Type B pancreatic cell (in vitro differentiated cells): ENCODE measurements at places on chromosomes 6 and 20. TPM values are rescaled to one million over a fixed set of nuclear protein-coding genes. Genes with fewer than 3 reads are reported as not detected.
A peak's percentile ranks its signal among the peaks of the same experiment; 100 is the strongest.

CABLES2 gene
- 11.7 and 18.4 TPM in 2 replicates for total RNA-seq

DOK5 gene
- 2.2 and 26.9 TPM in 2 replicates for total RNA-seq

BPIFA1 gene
- 0.69 and 0.97 TPM in 2 replicates for total RNA-seq

RPS6KA2 gene
- total RNA-seq, result 23.8 and 39.1 TPM in 2 replicates

MEI4 gene
- total RNA-seq, result 0.29 and 1.1 TPM in 2 replicates

RIMS4 gene
- total RNA-seq, result 3.6 and 7.5 TPM in 2 replicates

DNA sequence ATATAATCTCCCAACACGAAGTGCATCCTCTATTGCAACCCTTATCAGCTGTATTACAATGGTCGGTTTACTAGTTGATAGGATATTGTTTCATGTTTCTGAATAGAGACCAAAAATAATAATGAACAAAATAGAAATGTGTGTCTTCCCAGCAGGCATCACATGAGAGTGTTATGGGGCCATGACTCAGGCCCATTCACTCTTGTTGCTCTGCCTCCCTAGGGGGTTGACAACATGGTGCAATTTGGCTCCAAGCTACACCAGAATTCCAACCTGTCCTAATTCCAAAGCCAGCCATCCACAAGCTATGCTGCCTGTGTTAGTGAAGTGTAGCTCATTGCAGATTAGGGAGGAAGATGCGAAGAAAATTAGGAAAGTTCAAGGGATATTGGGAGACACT, 13.1 kb upstream of the SAYSD1 start:
- no peak for DNase-seq

GRCh38 chr6:39852324-39852723, 60.1 kb downstream of the DAAM2 start:
- no peak for DNase-seq

DNA sequence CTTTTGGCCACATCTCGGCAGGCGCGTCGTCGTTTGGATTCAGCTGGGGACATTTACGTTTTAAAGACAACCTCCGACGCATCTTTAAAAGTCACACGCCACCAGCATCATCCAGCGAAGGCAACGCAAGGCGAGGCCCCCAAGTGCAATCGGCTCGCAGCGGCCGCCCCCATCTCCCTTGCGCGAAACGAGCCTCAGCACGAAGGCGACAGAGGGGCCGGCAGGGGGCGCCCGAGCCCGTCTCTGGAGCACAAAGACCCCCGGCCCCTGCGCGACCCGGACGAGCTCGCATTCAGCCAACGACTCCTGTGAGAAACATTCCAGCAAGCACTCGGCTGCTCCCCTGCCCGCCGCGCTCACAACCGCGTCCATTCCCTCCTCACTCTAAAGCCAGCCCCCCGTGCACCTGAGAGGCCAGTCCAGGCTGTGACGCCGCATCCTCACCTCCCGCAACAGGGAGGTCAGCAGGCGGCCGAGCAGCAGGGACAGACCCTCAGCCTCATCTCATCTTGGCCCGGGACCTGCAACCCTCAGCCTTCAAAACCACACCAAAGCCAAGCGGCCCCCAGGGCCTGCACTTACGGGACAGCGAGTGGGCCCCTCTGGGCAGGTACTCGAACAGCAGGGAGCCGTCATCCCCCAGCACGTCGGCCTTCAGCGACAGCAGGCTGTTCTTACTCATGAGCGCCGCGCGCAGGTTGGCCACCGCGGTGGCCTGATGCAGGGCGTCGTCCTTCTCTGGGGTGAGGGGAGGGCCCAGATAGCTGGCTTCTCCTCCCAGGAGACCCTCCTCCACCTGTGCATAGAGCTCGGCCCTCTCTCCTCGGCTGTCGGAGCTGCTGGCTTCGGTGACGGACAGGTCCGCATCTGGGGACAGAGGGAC, 35.8 kb downstream of the SLC2A4RG start:
- DNase-seq, result peak; percentile 90

GRCh38 chr6:157550114-157550989, 169.4 kb downstream of the ZDHHC14 start:
- no peak for DNase-seq

- DNase-seq, result no peak
These were observed 6.8 kb upstream of the SOX4 start for GRCh38 chr6:21586740-21587178.

DNA sequence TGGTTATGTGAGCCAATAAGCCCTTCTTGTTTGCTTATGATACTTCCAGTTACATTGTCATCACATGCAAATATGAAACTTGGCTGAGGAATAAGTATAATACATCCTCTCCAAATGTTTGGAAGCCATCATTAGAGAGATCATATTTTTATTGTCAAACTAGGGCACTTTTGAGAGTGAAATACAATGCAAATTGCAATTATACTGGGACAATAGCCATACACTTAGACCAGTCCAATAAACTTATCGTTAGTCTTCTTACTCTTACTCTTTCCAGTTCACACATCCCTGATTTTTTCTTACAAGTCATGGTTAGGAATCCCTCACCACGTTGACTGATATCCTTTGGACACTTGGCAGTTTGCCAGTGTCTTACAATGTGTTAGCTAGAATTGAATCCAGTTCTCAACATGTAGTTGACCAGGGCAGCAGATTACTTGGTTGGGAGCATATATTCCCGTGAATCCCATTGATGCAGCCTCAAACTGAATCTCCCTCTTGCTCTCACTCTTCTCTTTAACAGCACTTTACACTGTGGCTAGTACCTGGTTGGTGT, 519.7 kb upstream of the ID4 start:
- no peak for DNase-seq

GRCh38 chr6:43627008-43627825, 1.8 kb downstream of the GTPBP2 start:
- no peak for DNase-seq

DNA sequence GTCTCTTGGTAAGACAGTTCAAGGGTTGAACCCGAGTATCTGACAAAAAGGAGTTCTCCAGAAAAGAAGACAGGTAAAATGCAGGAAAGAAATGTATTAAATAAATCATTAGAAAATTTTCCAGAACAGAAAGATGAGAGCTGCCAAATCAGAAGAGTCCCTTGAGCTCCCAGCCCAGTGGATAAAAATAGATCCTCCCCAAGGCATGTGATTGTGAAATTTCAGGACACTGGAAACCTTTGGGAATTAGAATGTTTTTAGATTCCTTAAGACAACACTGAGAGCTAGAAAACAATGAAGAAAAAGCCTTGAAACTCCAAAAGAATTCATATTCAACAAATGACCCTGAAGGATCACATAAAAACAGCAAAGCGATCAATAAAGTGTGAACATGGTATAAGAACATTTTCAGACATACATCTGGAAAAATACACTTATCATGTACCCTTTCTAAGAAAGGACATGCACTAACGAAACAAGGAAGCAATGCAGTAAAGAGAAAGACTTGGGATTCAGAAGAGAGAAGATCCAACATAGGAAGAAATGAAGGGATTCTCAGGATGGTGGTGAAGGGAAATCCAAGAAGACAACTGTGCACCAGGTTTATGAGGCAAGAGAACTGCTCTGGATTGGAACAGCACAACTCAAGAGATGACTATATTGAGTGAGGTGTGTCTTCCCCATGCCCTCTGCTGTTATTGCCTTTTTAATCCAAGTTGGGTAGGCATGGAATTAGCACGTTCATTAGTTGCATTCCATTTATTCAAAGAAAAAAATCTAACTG, 390.4 kb downstream of the SYNE1 start:
- DNase-seq, result no peak

DNA sequence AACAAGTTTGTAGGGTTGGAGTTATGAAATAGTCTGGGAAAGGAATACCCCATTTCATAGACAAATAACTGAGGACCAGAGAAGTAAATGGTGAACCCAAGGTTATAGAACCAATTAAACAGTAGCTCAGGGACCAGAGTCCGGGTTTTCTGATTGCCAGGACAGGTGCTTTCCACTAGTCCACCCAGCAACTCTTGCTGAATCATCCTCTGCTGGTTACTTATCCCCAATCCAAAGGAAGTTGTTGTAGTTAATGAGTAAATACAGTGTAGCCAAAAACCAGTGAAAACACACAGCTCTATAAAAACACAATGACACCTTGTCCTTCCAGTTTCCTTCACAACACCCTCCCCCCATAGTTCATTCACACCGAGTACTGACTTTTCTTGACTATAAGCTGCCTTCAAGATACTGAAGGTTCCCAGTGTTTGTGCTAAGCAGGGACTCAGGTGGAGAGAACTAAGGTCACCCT, 766 bp upstream of the TINAG start:
- no peak for DNase-seq

DNA sequence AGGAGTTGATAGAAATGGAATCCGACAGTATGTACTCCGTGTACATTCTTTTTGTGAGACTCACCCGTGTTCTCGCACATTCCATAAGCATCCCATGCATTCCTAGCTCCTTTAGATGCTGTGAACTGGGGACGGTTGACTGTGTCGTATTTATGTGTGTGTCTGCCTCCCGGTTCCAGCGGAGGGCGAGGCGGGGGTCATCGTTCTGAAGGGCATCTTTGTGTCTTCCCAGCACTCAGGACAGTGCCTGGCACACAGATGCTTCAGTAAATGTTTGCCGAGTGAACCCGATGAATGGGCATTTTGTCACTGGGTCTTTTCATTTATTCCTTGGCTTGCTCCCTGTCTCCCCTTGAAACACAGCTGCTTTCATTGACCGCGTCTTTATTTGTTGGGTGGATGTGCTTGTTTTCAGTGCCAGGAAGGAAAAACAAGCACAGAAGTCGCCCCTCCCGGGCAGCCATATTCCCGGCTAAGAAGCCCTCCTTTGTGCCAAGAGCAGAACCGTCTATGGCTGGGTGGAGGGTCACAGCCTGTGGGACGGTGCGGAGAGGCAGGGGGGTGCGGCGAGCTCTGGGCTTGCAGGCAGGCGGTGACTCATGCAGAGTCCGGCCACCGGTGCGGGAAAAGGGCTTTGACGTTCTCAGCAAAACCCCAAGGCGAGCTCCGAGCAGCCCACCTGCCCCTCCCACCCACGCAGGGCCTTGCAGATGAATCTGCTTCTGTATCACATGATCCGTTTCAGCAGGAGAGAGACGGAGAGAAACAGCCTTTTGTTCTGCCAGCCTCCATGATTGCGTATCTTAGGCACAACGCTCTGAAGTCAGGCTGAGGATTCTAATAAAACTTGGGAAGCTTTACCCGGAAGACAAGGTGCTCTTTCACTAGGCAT, 11.2 kb upstream of the PSMG4 start:
- DNase-seq, result no peak

- no peak for DNase-seq
These were observed 39.7 kb downstream of the KCNS1 start for GRCh38 chr20:45061244-45061643.

- DNase-seq, result no peak
These were observed 2.4 kb downstream of the COL11A2 start for GRCh38 chr6:33189625-33190448.

GRCh38 chr6:93829009-93829408, 409.6 kb upstream of the EPHA7 start:
- DNase-seq, result no peak

- no peak for DNase-seq
These were observed 87.1 kb downstream of the SULF2 start for GRCh38 chr20:47698142-47698541.

DNA sequence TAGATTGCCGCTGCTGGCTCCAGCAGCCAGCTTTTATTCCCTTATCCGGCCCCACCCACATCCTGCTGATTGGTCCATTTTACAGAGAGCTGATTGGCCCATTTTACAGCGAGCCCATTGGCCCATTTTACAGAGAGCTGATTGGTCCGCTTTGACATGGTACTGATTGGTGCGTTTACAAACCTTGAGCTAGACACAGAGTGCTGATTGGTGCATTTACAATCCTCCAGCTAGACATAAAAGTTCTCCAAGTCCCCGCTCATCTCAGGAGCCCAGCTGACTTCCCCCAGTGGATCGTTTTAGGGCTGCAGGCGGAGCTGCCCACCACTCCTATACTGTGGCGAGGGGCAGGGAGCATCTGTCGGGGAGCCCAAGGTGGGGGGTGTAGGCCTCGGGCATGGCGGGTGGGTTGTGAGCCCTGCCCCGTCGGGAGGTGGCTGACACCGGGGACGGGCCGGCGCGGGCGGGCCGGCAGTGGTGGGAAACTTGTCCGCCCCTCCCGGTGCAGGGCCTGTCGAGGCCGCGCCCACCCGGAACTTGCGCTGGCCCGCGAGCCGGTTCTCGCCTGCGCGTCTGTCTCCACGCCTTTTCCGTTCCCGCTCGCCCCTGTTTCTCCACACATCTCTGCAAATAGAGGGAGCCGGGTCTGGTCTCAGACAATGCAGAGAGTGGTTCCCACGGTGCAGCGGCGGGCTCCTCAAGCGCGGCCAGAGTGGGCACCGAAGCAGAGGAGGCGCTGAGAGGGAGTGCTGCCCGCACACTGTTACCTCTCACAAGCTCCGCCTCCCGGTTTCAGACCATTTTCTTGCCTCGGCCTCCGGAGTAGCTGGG, 86.1 kb upstream of the STMND1 start:
- DNase-seq, result no peak

- DNase-seq, result no peak
These were observed 191.1 kb upstream of the CCN2 start for GRCh38 chr6:132142308-132142707.

- no peak for DNase-seq
These were observed 85.8 kb downstream of the CD164 start for GRCh38 chr6:109296452-109296851.

- DNase-seq, result no peak
These were observed 50.8 kb upstream of the TGM3 start for GRCh38 chr20:2244993-2245392.

GRCh38 chr20:63098195-63098810, 91.5 kb upstream of the BHLHE23 start:
- DNase-seq, result no peak

DNA sequence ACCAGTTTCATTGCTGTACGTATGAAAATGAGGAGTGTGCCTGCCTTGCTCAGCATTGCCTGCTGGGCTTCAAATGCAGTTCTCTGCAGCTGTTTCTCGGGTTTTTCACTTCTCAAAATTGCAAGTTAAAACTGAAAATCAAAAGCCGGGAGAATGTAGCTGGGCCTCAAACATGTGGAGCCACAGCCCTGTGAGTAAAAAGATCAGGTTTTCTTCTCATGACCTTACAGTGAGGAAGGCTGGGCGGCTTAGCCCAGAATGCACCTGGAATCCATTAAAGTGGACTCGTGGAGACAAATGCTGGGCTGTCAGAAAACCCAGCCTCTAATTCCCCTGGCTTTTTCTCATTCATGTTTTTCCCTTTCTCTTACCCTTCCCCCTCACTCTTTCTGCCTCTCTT, 34.4 kb downstream of the DSE start:
- no peak for DNase-seq

GRCh38 chr20:25278636-25279361, 30.9 kb downstream of the PYGB start:
- no peak for DNase-seq

DNA sequence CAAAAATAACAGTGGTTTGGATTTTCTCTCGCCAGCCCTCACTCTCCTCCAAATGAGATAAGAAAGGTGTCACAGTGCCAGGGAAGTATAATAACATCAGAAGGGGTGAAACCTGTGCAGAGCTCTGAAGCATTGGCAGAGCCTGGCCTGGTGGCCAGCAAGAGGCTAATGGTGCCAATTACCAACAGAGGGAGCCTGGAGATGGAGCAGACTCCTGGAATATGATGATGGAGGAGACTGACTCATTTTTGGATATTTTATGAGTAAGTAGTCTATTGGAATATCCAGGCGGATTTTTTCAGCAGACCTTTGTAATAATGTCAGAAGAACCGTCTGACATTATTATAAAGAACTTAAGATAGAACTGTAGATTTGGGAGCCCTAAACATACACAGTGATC, 442.6 kb upstream of the MARCKS start:
- no peak for DNase-seq
